ENCODE measurements at places on chromosomes 1 and 21.

- no peak for DNase-seq
Observed at GRCh38 chr1:191888996-191889622, 269.2 kb upstream of the RGS18 start.

- DNase-seq, result no peak
Observed at GRCh38 chr1:34709547-34709946, 45.3 kb upstream of the GJB5 start.

DNA sequence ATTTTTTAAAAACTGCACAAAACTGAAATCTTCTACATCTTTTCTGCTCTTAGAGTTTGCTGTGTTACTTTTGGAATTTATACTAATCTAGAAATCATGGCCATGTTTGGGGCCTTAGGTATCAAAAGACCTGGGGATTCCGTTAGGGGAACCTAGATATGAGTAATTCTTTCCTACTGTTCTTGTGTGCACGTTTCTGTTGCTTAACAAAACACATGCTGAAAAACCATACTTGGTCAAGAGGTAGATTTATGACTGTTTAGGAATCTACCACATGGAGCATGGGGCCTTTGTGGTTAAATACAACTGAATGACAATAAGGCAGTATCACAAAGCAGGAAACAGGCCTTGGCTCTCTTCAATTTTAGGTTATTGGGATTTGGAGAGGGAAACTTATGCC lies 291.9 kb upstream of the USP25 start:
- no peak for DNase-seq

DNA sequence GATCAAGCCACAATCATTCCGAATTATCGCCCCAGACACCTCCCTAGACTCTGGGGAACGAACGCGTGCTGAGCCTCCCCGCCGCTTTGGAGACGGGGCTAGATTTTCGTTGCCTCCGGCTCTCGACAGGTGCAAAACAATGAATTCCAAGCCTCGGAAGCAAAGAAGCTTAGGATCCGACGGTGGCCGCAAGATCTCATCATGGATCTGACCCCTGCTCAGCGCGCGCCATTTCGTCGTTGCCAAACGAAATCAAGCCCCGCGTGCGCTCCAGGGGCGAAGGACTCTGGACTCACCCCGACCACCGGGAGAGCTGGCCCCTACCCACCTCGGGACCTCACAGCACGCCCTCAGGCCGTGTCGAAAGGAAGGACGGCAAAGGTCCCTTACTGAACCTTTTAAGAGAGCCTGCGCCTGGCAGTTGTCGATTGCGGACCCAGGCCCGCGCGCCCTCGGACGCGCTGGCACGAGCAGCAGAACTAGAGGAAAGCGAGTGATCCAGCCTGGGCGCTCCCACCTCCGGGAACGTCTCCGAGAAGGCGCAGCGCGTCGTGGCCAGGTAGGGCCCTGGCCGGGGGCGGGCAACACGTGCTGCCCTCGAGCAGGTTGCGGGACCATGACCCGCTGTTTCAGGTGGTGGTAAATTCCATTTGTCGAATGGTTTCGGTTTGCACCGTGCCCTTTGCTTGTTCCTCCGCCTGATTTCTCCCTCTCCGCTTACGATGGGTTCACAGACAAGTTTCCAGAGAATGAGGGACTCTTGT lies 1.6 kb upstream of the RUNX3 start:
- no peak for DNase-seq

DNA sequence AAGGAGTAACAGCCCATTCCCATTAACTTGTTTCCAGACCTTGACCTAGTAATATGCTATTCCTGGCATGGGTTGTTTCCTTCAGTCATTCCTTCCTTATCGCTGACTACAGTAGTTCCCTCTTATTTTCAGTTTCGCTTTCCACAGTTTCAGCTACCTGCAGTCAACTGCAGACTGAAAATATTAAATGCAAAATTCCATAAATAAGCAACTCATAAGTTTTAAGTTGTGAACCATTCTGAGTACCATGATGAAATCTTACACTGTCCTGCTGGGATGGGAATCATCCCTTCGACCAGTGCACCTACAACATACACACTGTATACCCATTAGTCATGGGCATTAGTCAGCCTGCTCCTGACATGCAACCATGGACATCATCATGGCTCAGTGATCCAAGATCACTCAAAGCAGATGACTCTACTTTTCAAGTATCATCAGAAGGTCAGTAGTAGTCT lies 66.7 kb downstream of the CCDC30 start:
- DNase-seq, result no peak

DNA sequence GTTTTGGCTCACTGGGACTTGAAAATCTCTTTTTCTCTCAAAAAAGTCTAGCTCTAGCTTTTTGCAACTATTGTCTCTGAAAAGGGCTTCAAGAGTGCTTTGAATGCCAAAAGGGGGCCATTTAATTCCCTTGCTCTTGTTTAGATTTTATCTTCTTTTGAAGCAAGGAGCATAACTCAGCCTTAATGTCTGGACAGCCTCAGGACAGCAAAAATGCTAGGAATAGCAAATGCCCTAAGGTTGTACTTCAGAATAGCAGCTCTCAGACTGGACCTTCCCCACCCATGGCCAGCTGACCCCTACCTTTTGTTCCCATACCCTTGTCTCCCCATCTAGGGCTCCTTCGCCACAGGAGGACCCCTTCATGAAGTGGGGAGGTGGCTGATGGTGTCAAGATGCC lies 121.4 kb downstream of the KCNK1 start:
- DNase-seq, result no peak

DNA sequence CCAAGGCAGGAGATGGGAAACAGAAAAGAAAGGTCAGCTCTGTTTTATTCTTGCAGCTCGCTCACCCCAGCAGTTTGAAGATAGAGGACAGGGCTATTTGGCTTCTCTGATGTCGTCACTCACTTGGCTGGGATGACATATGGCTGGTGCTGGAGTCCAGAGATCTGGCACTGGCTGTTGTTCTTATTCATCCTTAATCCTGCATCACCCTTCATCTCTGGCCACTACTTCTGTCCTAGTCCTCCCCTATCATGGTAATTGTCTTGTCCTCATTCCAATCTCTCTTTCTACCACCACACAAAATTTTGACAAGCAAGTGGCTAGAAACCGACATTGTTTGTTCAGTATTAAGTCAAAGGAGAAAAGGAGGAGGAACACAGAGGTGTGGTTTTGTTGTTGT lies 103.8 kb upstream of the PDE4B start:
- DNase-seq, result no peak

- no peak for DNase-seq
Observed at GRCh38 chr1:175317779-175318178, 125.2 kb upstream of the KIAA0040 start.

DNA sequence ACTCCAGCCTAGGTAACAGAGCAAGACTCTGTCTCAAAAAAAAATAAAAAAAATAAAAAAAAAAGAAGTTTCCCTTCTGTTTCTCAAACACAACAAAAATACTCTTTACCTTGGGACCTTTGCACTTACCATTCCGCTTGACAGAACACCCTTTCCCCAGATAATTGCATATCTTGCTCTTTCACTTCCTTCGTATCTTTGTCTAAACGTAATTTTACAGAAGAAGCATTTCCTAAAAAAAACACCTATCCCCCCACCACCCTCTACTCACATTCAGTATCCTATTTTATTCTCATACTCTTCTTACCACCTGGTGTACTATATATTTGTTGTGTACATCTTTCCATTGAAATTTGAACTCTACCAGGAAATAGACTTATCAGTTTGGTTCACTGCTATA lies 32.7 kb downstream of the ASH1L start:
- DNase-seq, result no peak

DNA sequence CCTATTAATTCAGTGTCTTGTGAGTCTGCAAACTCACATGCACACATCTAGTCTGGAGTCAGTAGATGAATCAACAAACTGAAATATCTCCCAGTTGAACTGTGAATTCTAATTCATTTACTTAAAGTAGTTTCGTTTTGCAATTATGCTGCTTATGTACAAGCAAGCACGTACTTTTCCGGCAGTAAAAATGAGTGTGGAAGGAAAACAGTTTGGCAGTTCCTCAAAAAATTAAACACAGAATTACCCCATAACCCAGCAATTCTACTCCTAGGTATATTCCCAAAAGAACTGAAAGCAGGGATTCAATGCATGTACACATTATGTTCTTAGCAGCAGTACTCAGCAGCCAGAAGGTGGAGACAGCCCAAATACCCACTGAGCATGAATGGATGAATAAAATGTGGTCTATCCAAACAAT lies 49.3 kb downstream of the GNB1 start:
- DNase-seq, result no peak

DNA sequence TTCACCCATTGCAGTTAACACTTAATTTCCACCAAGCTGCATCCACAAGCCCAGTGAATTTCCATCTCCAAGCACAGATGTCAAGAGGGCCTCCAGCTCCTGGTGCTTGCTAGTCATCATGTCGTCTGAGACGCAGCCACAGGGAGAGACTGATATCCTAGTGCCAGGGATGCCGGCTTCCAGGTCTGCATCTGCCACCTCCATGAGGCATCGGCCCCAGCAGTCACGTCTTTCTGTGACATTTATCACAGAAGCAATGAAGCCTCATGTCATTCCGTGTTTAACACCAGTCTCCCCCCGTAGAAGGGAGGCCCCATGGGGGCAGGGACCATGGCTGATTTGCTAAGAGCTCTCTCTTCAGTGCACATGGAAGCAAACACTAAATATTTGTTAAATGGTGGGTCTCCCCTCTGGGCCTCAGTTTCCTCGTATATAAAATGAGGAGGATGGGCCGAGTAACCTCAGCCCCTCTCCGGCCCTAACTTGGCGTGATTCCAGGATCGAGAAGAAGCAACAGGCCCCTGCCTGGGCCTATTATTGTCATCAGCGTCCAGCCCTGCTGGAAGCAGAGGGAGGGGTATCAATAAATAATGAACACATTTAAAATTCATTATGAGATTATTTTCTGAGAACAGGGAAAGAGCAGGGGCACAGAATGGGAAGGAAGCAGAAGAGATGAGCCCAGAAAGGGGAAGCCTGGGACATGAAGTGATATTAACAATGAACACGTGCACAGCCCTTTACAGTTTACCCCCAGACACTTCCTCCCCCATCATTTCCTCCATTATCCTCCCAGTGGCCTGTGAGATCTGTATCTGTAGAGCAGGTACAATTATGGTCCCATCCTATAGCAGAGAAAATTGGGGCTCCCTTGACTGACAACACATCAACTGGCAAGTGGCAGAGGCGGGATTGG lies 837 bp upstream of the C1QB start:
- no peak for DNase-seq

DNA sequence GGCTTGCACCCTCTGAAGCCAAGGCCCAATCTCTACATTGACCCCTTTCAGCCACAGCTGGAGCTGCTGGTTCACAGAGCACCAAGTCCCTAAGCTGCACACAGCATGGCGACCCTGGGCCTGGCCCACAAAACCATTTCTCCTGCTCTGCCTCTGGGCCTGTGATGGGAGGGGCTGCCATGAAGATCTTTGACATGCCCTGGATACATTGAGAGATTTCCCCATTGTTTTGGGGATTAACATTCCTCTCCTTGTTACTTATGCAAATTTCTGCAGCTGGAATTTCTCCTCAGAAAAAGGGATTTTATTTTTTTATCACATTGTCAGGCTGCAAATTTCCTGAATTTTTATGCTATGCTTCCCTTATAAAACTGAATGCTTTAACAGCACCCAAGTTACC lies 235.8 kb downstream of the COL11A1 start:
- no peak for DNase-seq

DNA sequence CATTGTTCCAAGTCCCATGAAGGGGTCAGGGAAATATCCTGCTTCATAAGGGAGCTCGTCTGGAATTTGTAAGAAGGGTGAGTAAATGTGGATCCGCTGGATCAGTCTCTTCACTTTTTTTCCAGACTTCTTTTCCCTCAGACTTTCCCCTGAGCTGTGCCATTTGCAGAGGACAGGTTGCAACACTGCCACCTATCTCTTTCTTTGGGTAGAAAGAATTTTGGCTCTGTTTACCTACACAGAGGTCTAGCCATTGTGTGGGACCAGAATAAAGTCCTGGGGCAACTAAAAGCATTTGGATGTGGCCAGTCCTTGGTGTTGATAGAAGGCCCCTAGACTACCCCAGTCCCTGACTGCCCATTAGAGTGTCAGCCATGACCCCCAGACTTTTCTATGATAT lies 1146.7 kb upstream of the PRMT6 start:
- DNase-seq, result no peak

DNA sequence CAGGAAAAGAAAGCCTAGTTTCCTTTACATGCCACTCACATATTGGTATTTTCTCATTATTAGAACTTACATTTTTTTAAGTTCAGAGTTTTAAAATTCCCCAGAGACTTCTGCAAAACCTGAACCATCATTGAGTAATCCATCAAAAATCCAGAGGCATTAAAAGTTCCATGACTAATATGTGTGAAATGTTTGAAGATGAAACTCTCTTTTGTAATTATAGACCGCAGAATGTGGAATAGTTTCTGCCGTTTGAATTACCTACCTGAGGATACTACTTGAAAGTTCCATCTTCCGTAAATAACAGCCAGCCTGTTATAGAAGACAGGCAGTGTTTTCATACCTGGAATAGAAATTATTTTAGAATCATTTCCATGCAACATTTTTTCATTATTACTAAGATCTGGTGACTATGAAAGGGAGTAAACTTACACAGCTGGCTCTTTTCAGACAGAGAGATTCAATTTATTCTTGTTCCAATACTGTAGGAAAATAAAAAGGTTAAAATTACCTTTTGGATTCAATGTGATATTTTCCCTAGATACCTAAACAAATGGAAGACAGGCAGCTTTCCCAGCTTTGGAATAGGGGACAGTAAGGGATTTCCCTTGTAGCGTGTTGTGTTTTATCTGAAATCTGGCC lies 131.4 kb downstream of the ST6GALNAC5 start:
- no peak for DNase-seq

GRCh38 chr1:19450811-19451515 lies 34.4 kb downstream of the CAPZB start:
- no peak for DNase-seq

- DNase-seq, result no peak
Observed at GRCh38 chr21:25564349-25564948, 42.8 kb downstream of the MRPL39 start.

All from activated T-cell treated with anti-CD3 and anti-CD28 coated beads for 24 hours (primary cell).